Spinal cord (tissue), 10 donors: ENCODE measurements at places on chromosomes 6 and 20. TPM values are rescaled to one million over a fixed set of nuclear protein-coding genes. Genes with fewer than 3 reads are reported as not detected.
A peak's percentile ranks its signal among the peaks of the same experiment; 100 is the strongest.

- DNase-seq, result no peak
Observed at GRCh38 chr20:56579301-56579710, 46.3 kb downstream of the FAM209B start.

- DNase-seq, result no peak
Observed at GRCh38 chr20:41170386-41171105, 33.2 kb downstream of the PLCG1 start.

DNA sequence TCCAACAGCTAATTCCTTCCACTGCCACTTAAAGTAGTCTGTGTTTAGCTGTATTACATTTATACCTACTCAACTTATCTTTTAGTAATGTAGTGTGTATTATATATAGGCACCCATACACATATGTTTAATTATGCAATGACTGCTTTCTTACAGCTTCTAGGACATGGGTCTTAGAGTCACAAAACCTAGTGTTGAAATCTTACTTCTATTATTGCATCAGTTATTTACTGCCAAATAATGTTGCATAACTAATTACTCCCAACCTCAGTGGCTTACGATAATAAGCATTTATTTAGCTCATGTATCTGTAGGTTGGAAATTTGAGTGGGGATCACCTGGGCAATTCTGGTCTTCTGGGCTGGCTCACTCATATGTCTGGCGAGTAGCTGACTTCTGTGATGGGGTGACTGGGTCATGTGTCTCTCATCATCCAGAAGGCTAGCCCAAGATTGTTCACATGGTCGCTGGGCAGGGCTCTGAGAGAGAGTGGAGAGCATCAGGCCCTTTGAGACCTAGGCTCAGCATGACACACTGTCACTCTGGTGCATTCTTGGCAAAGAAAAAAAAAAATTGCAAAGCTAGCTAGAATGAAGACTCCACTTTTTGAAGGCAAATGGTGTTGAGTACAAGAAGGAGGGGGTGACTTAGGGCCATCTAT, 187.0 kb downstream of the PLCB1 start:
- DNase-seq, result no peak

DNA sequence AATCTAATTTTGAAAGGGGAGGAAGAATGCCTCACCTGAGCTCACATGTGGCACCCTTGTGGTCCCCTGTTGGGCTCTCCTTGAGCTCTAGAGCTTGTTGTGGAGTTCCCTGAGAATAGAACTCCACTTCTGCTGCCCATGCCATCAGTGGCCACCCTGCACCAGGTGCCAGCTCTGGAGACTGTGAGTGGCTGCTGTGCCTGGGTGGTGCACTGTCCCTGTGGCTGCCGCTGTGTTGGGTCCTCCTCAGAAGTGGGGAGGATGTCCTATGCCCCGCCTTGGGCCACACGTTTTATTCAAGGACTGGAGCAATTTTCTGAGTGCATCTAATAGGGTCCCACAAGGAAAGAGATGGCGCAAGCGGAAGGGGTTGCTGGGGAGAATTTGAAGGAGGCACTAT, 67.9 kb upstream of the MAP3K7 start:
- no peak for DNase-seq

GRCh38 chr20:58461899-58462298, 53.3 kb downstream of the APCDD1L start:
- no peak for DNase-seq

GRCh38 chr6:109396046-109396718, 13.9 kb upstream of the CD164 start:
- no peak for DNase-seq

- no peak for DNase-seq
Observed at GRCh38 chr20:3794701-3795420, 1.2 kb upstream of the CDC25B start.

DNA sequence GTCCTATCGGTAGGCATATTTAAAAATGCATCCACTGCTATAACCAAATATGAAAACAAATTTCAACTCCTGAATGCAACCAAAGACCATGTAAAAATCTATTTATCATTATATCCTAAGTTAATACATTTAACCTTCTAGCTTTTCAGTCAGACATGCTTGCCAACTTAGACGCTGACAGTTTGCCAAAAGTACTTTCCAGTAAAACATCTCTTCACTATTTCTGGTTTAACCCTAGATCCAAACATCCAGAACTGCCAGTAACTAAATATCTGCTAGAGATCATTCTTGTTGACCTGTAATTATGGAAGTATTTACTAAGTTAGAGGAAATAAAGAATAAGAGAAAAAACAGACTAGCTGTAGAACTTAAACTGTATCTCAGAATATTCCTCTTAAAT, 210.2 kb upstream of the THEMIS start:
- DNase-seq, result no peak

GRCh38 chr6:88449770-88450169, 283.6 kb upstream of the CNR1 start:
- no peak for DNase-seq

GRCh38 chr6:135096403-135097130, 41.9 kb upstream of the HBS1L start:
- no peak for DNase-seq

GRCh38 chr6:91097364-91097763, 510.5 kb upstream of the MAP3K7 start:
- peak; percentile 55 for DNase-seq

- DNase-seq, result no peak
Observed at GRCh38 chr6:169857343-169858292, 106.2 kb downstream of the ERMARD start.

DNA sequence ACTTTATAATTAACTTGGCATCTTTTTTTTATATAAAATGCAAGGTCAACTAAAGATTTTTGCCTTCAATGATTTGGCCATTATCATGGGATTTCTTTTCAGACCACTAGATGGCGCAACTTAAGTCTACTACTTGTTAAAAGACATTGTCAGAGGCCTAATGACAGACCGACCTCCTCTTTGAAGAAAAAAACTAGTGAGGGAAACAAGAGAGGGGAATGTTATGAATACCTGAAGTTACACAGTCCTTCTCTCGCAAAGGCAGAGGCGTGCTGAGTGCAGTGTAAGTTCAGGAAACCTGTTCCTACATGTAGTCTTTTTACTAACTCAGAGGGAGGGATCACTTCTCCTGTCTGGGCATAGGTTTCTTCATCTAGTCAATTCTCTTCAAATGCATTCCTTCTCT, 9.3 kb downstream of the TRAPPC3L start:
- peak; percentile 60 for DNase-seq

DNA sequence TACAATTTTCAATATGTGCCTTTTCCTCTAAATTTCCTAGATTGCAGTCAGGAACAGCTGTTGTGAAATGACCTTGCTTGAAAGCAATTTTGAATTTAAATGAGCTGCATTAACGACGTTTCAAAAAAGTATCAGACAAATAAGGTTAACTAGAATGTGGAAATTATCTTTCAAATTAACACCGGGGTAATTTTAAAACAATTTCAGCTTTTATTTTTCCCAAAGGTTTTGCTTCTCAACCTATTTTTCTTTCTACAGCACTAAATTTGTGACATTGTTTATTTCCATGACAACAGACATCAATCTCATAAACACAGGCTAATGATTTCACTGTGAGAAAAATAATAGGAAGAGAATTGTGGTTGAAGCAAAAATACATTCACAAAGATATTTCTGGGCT, 38.5 kb downstream of the COL12A1 start:
- no peak for DNase-seq

DNA sequence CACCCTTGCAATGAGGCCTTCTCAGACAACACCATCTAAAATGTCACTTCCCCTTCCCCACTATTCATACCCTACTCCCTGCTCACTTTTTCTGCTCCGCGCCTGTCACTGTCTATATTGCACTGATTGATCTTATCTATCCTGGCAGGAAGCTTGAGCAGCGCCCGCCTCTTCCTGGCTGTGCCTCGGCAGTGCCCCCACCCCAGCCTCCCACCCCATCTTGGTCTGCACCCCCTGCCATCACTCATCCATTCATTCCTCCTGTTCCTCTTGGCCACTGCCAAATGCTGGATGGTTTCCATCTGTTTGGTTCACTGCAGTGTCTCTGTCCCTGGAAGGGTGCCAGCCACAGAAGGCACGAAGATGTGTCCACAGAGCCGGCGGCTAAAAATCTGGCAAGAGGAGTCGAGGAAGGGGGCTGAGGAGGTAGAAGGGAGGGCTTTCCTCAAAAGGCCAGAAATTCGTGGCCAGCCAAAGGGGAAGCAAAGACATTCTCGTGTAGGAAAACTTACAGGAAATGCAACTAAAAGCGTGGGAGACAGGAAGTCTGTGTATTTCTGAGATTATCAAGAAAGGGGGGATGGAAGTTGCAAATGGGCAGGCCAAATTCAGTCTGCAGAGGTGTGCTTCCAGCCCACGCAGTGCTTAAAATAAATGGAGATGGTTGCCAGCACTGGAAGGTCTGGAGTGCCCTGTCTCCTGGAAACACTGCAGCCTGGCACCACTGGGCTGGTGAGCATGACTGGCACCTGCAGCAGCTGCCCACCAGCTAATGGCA, 27.6 kb downstream of the SYNJ2 start:
- DNase-seq, result no peak

- DNase-seq, result no peak
Observed at GRCh38 chr6:109178921-109179320, 83.6 kb downstream of the CEP57L1 start.

DNA sequence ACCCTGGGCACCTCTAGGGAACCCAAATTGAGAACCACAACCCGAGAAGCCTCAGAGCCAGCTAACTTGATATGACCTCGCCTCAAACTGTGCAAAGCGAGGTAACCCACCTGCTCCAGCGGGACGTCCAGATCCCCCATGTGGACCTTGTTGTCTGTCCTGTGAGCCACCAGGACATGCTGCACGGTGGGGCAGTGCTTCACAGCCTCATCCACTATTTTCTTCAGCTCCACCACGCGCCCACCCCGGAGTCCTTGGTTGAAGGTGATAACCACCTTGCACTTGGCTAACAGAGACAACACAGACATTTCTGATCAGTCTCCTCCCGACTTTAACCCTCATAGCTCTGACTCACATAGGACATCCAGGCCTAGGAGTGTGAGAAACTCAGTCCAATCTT, 30.8 kb upstream of the APMAP start:
- no peak for DNase-seq

DNA sequence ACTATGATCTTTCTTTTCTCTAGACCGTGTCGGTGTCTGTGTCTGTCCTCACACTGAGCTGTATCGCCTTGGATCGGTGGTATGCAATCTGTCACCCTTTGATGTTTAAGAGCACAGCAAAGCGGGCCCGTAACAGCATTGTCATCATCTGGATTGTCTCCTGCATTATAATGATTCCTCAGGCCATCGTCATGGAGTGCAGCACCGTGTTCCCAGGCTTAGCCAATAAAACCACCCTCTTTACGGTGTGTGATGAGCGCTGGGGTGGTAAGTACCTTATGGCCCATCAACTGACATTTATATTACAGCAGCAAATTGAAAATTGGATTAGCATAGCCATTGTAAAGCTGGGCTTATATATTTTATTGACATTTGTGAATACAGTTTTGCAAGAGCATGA, 72.2 kb upstream of the GFRAL start:
- DNase-seq, result no peak

GRCh38 chr6:143408151-143408786, 42.2 kb downstream of the ADAT2 start:
- no peak for DNase-seq

- no peak for DNase-seq
Observed at GRCh38 chr6:101722991-101723579, 329.6 kb downstream of the GRIK2 start.

- DNase-seq, result no peak
Observed at GRCh38 chr20:51399006-51399890, 143.3 kb downstream of the NFATC2 start.

GRCh38 chr20:46365487-46366220, 40.8 kb downstream of the ELMO2 start:
- no peak for DNase-seq

GRCh38 chr6:63787021-63787420, 151.4 kb downstream of the PHF3 start:
- no peak for DNase-seq

- no peak for DNase-seq
Observed at GRCh38 chr6:71444222-71444621, 155.6 kb downstream of the OGFRL1 start.

- peak; percentile 49 for DNase-seq
Observed at GRCh38 chr6:122610690-122611455, 668 bp downstream of the PKIB start.

- no peak for DNase-seq
Observed at GRCh38 chr6:42315991-42316970, 98.6 kb upstream of the MRPS10 start.

DNA sequence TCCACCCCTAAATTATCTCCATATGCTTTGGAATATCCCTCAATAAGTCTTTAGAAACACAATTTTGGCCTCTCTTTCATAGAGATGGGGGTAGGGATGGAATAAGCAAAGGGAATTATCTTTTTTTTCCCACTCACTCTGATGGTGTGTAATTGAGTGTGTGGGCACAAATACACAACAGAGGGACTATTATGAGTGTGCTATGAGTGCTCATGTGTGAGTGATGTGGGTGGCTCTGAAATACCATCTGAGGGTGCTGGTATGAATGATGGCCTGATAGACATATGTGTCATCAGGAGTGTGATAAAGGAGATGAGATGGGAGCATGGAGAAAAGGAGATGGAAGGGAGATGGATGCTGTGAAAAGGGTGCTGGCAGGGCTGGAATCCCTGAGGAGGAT, 35.6 kb downstream of the GSS start:
- DNase-seq, result no peak

- DNase-seq, result no peak
Observed at GRCh38 chr20:1165521-1165920, 19.3 kb downstream of the TMEM74B start.

- DNase-seq, result no peak
Observed at GRCh38 chr6:39816747-39817146, 24.6 kb downstream of the DAAM2 start.

- DNase-seq, result no peak
Observed at GRCh38 chr20:43955062-43955749, 40.6 kb downstream of the TOX2 start.

The C6orf15 gene
- polyA plus RNA-seq, result not detected

The NRN1 gene
- polyA plus RNA-seq, result 98.2 TPM

The DDX43 gene
- 0.99 TPM for polyA plus RNA-seq

The SERINC3 gene
- polyA plus RNA-seq, result 93.0 TPM

The POPDC3 gene
- polyA plus RNA-seq, result 4.9 TPM

The OOEP gene
- polyA plus RNA-seq, result not detected

The MCCD1 gene
- not detected for polyA plus RNA-seq

The OR2H2 gene
- polyA plus RNA-seq, result 2.0 TPM

The PCK1 gene
- polyA plus RNA-seq, result 0.30 TPM

The CDSN gene
- polyA plus RNA-seq, result not detected

The ACSS1 gene
- 29.6 TPM for polyA plus RNA-seq

The CPNE1 gene
- polyA plus RNA-seq, result 192 TPM

The NELFCD gene
- polyA plus RNA-seq, result 88.6 TPM

The ENPP1 gene
- 2.1 TPM for polyA plus RNA-seq

The TMEM14A gene
- polyA plus RNA-seq, result 129 TPM

The ARMH2 gene
- 0.53 TPM for polyA plus RNA-seq

The SPDEF gene
- 0.36 TPM for polyA plus RNA-seq
